ENCODE measurements at places on chromosomes 6 and 20. TPM values are rescaled to one million over a fixed set of nuclear protein-coding genes. Genes with fewer than 3 reads are reported as not detected.

- H3K4me1 ChIP-seq: no peaks in the 10 kb centered on the region
- no peak overlapping the region for H3K27ac ChIP-seq
- no peak for DNase-seq
- H3K36me3 ChIP-seq: no peaks in the 10 kb centered on the region
- no peak overlapping the region for H3K4me3 ChIP-seq
Observed at GRCh38 chr6:74997646-74998045, 208.2 kb downstream of the COL12A1 start.

Gene GPX5
- 4.3 TPM for total RNA-seq

DNA sequence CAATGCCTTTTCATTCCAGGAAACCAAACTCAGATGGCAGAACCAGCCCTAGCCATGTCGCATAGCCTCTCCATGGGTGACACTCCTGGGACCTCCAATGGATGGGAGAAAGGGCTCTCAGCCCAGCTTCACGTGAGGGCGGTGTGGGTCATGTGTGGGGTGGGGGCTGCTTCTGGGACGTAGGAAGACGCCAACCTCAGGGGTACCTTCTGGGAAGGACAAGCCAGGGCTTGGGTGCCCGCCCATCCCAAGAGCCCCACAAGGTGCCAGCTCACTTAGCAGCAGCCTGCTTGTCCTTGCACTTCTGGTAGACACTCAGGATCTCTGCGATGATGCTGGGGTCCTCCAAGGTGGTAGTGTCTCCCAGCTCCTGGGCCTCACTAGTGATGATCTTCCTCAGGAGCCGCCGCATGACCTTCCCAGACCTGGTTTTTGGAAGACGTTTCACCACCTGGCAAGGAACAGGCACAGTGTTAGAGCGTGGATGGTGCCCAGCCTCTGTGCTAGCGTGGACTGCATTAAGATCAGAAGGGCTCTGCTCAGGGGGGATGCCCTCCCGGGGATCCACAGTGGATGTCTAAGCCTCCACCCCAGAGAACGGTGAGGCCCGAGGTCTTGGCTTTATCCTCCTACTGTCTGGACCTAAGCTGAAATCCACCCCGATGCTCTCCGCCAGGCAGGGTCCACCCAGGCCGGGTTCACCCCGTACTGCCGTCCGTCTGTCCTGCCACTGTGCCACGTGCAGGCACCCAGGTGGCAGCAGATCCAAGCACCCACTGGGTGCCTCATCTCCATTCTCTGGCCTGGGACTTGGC is 15.1 kb upstream of the APMAP start:
- no peak for DNase-seq
- H3K4me3 ChIP-seq: no peak overlapping the region
- no peaks in the 10 kb centered on the region for H3K36me3 ChIP-seq
- peaks cover 8% of the 10 kb centered on the region for H3K27me3 ChIP-seq

DNA sequence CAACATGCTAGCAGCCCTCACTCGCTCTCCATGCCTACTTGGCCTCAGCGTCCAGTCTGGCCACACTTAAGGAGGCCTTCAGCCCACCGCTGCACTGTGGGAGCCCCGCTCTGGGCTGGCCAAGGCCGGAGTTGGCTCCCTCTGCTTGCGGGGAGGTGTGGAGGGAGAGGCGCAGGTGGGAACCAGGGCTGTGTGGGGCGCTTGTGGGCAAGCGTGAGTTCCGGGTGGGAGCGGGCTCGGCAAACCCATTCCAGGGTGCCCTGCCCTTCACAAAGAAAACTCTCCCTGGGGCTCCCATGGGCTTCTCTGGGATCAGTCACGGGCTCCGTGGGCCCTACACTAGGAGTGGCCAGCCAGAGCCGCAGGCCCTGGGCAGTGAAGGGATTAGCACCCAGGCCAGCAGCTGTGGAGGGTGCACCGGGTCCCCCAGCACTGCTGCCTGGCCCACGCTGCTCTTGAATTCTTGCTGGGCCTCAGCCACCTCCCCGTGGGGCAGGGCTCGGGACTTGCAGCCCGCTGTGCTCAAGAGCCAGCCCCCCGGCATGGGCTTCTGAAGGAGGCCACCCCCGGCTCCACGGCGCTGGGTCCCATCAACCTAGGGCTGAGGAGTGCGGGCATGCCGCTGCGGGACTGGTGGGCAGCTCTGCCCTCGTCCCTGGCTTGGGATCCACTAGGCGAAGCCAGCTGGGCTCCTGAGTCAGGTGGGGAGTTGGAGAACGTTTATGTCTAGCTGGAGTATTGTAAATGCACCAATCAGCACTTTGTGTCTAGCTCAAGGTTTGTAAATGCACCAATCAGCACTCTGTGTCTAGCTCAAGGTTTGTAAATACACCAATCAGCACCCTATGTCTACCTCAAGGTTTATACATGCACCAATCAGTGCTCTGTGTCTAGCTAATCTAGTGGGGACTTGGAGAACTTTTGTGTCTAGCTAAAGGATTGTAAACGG is 273.6 kb upstream of the SULF2 start:
- no peak overlapping the region for H3K4me3 ChIP-seq
- no peak overlapping the region for H3K27ac ChIP-seq
- H3K4me1 ChIP-seq: no peaks in the 10 kb centered on the region

Data from astrocyte (in vitro differentiated cells and primary cell).